ENCODE measurements at places on chromosomes 13 and 19.

GRCh38 chr19:40623403-40624251, 22.5 kb downstream of the LTBP4 start:
- DNase-seq: no peak

DNA sequence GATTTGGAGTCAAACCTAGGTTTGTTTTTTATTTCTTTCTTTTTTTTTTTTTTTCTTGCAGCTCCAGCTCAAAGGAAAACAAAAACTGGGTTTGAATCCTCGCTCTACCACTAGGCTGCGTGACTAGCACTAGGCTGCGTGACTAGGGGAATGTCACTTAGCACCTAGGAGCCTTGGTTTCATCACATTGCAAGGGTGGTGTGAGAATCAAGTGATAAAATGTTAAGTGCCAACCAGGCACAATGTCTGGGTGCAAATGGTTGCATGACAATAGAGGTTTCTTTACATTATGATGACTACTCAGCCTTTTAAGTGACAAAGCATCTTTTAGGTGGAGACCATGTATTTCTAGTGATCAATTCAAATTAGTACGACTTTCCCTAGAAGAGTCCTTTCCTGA, 27.9 kb downstream of the RCBTB2 start:
- no peak for DNase-seq

DNA sequence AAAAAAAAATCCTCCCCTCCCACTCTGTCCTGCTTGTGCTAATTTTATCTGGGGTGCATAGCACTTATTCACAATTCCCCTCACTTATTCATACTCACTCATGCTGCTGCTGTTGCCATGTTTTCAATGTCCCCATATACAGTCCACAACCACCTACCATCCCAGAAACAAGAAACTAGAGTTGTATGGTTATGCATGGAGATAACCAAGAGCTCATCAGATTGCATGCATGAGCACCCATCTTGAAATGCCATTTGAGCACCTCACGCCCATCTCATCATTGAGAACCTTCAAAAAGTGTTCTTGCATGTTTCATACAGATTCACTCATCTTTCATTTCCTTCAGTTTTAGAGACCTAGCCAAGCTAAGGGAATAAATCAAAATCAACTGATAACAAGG, 15.1 kb upstream of the N4BP2L2 start:
- DNase-seq: no peak

GRCh38 chr19:46470376-46470775, 987 bp downstream of the PNMA8A start:
- no peak for DNase-seq

GRCh38 chr19:15869109-15869555, 28.7 kb downstream of the CYP4F2 start:
- no peak for DNase-seq

DNA sequence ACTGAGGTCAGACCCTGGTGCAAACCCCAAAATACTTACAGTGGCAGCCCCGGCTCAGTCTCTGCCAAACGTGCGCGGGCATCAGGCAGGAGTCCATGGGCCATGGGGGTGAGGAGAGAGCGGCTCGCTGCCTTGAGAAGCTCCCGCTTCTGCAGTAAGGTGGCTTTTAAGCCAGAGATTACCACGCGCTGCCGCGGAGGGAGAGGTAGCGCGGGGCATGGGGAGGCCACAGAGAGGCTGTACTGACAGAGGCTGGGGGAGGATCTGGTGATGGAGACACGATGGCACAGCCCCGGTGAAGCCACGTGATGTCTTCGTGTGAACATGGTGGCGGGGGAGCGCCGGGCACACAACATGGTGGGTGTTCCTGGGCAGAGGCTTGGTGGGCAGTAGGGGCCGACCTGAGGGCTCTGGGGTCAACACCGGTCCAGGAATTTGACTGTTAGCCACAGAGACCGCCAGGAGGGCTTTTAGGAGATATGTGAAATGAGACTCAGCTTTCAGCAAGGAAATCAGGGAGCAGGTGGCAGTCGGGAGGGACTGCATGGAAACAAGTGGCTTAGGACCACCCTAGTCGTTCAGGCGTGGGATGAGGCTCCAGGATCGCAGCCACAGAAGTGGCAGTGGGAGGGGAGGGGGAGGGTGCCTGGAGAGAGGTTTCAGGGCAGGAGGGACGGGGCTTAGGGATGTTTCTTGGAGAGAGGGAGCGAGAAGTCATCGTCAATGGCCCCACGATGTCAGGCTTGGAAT, 24.1 kb downstream of the MCF2L start:
- no peak for DNase-seq

GRCh38 chr19:37941782-37942515, 34.9 kb downstream of the SIPA1L3 start:
- no peak for DNase-seq

GRCh38 chr19:277131-277530, 14.1 kb downstream of the PLPP2 start:
- DNase-seq: no peak

DNA sequence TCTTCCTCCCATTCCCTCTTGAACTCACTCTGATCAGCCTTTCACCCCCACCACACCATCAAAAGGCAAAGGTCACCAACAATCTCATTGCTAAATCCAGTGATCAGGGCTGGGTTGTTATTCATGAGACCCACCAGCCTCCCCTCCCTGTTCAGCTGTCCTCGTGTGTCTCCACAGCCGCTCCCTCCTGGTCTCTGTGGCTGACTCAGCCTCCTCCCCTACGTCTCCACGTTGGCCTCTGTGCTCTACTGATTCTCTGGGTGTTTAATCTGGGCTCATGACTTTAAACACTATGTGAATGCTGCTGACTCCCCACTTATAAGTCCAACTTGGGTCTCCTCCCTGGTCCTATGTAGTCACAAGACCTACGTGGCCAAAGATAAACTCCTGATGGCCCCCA, 38.9 kb downstream of the PARP4 start:
- no peak for DNase-seq

- DNase-seq: no peak
Measured at GRCh38 chr13:35649162-35649561, 172.7 kb upstream of the MAB21L1 start.

DNA sequence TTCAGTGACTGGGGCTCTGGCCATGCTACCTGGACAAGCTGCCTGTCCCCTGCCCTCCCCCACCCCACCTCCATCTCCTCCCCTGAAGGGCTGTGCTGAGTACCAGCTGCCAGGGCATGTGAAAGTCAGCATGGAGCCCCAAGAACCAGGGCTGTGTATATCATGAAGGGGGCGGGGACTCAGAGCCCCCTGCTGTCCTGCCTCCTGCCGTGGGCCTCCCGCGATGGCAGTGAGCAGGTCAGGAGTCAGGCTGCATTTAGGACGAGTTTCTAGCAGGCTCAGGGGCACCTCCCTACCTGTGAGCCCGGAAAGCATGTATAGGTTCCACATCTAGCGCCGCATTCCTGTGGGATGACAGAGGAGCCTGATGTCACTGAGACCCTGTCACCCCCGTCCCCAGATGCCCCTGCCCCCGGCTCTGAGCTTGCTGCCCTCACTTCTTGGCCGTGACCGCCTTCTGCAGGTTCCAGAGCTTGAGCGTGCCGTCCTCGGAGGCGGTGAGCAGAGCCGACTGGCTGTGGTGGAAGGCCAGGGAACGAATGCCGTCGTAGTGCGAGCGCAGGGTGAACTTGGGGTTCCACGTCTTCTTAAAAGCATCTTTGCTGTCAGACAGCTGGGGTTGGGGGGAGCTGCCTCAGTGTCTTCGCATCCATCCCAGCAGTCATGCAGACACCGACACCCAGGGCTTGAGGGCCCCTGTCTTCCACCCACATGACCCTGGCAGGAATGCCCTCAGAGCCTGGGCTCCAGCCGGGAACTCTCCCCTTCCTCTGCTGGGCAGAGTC, 8.3 kb upstream of the PRKD2 start:
- no peak for DNase-seq

- peak; percentile 74 for DNase-seq
Measured at GRCh38 chr13:24032252-24032651, 128.3 kb upstream of the SPATA13 start.

DNA sequence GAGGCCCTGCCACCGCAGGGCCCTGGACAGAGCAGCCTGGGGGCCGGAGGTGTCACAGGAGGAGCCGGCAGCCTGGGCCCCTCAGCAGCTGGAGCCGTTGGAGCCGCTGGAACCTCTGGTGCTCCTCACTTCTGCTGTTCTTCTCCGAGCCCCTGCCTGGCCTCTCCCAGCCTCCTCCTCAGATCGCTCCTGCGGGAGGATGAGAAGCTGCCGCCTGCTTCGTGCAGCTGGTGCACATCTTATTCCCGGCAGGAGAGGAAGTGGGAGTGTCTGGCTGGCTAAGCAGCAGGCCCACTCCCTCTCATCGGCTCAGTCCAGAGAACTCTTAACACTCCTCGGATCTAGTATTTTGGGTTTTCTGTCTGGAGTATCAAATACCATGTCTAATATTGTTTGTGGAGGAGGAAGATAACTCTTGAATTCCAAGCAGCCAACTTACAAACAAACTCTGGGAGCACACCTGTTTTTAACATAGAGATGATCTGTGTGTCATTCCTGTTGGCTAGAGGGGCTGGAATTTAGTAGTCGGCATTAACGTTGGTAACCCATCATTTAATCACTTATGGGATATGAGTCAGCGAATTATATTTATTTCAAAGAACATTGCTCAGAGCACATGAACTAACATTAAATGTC, 37.1 kb upstream of the RNF113B start:
- no peak for DNase-seq

DNA sequence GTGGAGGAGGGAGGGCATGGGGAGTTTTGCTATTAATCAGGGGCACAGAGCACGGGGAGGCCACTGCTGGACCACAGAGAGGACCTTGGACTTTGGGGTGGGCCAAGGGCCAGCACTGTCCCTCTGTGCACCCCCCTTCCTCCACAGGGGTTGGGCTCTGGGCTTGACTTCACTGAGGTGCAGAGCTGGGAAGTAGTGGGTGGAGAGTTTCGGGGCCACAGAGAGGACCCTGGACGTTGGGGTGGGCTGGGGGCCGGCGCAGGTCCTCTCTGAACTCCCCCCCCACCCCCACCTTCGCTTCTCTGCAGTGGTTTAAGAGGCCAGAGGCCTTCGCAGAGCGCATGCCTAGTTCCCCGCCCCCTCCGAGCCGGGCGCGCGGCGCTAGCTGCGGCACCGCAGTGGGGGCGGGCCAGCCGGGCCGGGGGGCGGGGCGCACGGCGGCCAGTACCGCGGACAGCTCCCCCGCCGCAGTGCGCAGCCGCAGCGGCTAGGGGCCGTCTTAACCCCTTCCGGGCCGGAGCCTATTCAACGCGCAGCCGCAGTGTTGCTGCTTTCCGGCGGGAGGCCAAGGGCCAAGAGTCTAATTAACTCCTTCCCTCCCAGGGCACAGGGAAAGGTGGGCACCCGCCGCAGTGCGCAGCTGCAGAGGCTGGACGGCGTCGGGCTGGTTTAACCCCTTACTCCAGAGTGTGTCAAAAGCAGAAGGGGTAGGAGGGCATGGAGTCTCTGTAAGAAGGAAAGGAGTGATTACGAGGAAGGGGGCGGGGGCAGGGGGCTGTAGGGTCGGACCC, 3.7 kb downstream of the KCNC3 start:
- no peak for DNase-seq

GRCh38 chr19:56110515-56111448, 10.3 kb downstream of the ZNF787 start:
- DNase-seq: no peak

GRCh38 chr13:34833562-34834182, 108.4 kb upstream of the NBEA start:
- no peak for DNase-seq
